ENCODE measurements at places on chromosomes 7 and 10.

DNA sequence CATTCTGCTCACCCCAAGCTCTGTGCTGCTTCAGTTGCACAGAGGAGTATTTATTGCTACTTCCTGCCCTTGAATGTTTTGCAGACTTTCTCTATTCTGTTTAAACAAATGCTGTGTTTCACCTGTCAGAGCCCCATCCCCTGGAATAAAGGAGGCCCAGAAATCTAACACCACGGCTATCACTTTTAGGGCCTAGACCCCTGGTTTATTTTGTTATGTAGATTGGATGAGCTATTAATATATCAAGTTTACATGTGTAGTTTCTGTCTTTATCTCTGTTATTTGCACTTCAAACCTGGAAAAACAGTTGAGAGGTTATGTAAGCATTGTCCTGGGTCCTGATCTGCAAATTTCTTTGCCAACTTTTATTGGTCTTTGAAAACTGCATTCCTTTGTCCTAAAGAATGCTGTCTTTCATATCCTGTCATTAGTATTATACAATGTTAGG, 630.1 kb downstream of the PARD3 start:
- DNase-seq: no peak

DNA sequence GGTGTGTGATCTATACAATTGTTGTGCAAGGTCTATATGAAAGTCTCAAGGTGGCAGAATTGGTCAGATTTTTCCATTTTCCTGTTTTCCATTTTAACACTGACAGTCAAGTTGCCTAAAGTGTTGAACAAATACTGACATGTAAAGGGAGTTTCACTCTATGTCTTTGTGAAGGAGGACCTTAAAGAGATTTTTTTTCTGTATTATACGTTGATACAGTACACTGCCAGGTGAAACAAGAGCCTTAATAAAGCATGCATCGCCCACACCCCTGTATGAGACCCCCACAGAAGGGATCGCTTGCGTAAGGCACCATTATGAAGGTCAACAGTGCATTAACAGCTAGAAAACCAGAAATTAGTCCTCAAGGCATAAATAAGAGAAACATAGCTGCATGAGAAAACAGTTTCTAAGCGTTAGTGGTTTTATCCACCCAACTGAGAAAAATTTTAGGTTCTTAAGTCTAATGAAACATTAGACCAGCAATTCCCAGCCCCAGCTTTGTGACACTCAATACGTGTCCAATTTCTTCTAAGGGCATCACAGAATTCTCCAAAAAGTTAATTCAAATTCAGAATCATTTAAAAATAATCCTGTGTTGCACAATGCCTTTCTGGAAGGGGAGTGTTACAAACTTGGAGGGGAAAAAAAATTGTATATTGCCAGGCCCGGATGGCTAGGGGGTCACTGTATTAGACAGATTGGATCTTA, 6.9 kb downstream of the KLF6 start:
- no peak for DNase-seq

- no peak for DNase-seq
Observed at GRCh38 chr7:150325901-150326300, 2.6 kb upstream of the ACTR3C start.

DNA sequence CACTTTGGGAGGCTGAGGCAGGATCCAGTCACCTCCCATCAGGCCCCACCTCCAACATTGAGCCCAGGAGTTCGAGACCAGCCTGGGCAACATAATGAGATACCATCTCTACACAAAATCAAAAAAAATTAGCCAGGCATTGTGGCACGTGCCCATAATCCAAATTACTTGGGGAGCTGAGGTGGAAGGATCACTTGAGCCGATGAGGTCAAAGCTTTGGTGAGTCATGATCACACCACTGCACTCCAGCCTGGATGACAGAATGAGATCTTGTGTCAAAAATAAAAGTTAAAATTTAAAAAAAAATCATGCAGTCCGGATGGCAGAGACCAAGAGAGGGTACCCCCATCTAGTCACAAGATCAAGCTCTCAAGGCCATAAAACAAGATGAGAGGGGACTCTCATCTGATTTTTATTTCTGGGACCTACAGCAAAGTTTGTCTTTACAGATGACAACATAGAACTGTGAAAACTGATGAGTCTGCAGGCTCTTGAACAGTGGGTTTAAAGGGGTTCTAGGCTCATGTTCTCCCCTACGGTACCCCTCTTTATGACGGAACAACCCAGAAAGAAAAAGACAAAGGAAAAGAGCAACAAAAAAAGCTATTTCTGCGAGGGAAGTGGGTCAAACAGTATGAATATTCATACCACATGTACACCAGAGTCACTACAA, 28.9 kb upstream of the CREB3L2 start:
- DNase-seq: no peak

- peak; percentile 60 for DNase-seq
Observed at GRCh38 chr7:45089341-45089891, 647 bp upstream of the NACAD start.

GRCh38 chr10:30546511-30546910, 83.0 kb downstream of the LYZL2 start:
- DNase-seq: no peak

DNA sequence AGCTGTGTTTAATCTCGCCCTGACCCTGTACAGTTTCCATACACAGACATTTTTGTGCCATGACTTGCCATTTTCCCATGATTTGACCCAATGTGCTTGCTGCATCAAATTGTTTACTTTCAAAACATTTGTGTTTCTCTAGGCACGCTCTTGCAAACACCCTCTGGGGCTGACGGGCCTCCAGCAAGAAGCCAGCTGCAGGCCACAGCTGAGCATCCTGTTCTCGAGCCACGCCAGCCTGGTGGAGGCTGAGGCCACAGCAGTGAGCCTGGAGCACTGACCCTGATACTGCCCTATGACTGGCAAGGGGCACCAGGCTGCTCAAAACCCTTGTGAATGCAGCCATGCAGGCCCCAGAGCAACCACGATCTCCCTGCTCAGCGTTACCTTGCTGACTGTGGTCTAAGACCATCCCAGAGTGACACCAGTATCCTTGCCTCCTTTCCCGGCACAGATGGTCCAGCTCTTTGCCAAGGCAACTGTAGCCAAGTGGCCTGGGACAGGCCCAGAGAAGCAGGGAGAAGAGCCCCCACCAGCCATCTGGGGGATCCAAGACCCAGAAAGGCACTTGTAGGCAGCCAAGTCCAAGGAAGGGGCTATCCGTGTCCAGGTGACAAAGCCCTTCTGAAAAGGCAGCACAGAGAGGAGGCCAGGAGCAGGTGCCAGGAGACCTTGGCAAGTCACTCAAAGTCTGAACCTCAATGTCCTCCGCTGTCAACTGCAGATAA, 78.5 kb downstream of the OAT start:
- DNase-seq: no peak

DNA sequence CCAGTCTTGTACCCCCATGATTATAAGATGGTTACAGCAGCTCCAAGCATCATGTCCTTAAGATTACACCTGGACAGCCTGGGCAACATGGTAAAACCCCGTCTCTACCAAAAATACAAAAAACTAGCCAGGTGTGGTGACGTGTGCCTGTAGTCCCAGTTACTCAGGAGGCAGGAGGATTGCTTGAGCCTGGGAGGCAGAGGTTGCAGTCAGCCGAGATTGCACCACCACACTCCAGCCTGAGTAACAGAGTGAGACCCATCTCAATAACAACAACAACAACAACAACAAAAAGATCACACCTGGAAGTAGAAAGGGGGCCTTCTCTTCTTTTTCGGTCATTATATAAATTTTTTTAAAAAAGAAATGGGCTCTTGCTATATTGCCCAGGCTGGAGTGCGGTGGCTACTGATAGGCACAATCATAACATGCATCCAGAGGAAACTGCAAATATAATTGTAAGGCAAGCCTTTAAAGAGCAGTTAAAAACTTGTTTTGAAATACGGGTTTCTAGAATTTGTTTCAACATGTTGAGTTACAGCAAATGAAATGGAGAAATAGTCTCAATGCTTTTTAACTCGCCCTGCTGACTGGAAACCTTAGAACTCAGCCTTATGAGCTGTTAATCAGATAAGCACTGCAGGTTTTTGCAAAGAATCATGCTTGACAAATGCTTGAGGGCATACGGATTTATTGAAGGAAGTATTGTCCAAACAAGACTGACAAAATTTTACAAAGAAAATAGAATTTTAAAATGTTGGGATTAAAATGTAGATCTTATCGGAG, 4.7 kb upstream of the ENTPD7 start:
- DNase-seq: no peak

DNA sequence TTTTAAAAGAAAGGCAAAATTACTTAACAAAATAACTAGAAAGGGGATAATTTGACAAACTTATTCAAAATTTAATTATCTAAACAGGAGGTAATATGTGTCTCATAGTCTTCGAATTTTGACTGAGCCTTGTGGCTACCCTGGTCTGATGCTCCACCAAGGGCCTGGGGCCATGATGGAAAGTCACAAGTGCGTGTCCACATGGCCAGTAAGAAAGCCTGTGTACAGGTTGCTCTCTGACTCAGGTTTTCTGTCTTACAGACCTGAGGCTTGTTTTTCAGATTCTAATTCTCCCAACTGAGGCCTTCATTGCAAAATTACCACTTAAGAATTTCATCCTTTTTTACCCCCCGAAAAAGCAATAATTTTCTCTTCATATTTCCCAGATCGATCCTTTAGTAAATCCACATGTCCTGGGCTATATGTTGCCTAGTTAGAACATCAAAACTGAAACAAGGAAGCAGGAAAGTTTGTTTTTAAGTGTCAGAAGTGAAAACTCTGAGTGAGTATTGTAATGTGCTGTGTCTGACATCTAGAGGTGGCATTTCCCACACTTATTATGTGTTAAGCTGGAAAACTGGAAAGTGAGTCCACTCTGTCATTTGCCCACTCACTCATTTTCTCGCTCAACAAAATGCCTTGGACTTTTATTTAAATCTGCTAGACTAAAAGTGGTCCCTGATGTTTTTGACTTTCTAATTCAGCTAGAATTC, 10.0 kb downstream of the CYP3A43 start:
- no peak for DNase-seq

DNA sequence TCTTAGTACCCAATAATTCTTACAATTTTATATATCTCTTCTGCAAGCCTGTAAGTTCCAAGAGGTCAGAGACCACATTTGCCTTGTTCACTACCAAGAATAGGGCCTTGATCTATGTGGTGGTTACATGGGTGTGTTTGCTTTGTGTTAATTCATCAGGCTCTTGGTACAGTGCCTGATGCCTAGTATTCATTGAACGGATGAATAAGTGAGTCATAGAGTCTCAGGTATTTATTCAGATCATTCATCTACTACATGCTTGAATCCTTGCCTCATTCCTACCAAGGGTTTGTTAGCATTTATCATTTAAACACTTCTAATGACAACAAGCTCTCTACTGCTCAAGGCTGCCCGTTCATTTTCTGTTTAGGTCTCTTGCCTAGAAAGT, 11.3 kb upstream of the SGPL1 start:
- no peak for DNase-seq

DNA sequence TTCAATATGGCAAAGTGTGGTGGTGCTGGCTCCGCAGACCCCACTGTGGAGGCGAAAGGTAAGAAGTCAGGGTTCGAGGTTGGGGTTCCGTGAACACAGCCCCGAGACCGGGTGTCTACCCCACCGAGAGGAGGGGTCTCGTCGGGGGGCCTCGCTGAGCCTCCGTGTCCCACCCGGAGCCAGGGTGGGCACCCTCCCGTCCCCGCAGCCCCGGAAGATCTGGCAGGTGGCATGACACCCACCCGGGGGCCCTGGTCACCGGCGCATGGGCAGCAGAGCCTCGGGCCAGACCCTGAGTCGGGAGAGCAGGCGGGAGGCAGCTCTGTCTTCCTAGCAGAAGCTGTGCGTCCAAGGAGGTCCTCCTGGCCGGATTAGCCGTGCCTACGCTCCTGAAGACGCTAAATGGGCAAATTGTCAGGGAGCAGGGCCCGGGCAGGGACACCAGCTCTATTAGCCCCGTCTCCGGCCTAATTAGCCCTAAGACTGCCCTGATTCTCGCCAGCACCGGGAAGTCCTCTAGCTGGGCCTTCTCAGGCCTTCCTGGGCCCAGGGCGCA, 56.4 kb downstream of the UNCX start:
- no peak for DNase-seq

GRCh38 chr7:66246554-66247171, 41.5 kb downstream of the TPST1 start:
- DNase-seq: no peak

- DNase-seq: peak; percentile 32
Observed at GRCh38 chr7:140673063-140673773, 473 bp downstream of the ADCK2 start.
